ENCODE measurements at places on chromosomes 13 and 19. TPM values are rescaled to one million over a fixed set of nuclear protein-coding genes. Genes with fewer than 3 reads are reported as not detected.

SLC7A9 gene
- not detected for total RNA-seq

SERPINE3 gene
- 0.07 TPM for total RNA-seq

GRIK5 gene
- total RNA-seq, result 0.27 TPM

FPR2 gene
- total RNA-seq, result not detected

PCSK4 gene
- 1.1 TPM for total RNA-seq

PDX1 gene
- total RNA-seq, result not detected

KLK12 gene
- total RNA-seq, result not detected

OR7A5 gene
- not detected for total RNA-seq

FREM2 gene
- not detected for total RNA-seq

KLHL1 gene
- not detected for total RNA-seq

MEIOSIN gene
- total RNA-seq, result not detected

HNRNPM gene
- total RNA-seq, result 113 TPM

SLC8A2 gene
- not detected for total RNA-seq
